ENCODE measurements at places on chromosomes 4 and X.
A peak's percentile ranks its signal among the peaks of the same experiment; 100 is the strongest.

- H3K27ac ChIP-seq = no peak overlapping the region
- H3K4me1 ChIP-seq = no peaks in the 10 kb centered on the region
- DNase-seq = no peak
Observed at GRCh38 chrX:10875995-10876394, 235.1 kb upstream of the HCCS start.

DNA sequence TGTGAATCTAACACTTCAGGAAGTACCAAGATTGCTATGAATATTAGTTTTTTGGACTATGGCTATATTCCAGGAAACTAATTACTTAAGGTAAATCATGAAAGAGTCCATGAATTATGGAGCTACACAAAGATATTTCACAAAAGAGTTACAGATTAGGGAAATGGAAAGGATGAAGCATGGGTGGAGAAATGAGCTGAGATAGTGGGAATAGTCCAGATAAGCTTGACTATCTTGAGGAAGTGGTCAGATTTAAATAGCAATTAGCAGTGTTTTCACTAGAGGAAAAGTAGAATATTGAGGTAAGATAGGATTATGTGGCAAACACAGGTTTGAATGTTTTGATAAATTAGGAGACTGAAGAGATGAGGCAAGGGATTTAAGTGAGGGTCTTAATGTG is 42.1 kb upstream of the C1GALT1C1 start:
- DNase-seq = no peak
- no peak overlapping the region for H3K27ac ChIP-seq
- no peaks in the 10 kb centered on the region for H3K36me3 ChIP-seq
- H3K27me3 ChIP-seq = no peaks in the 10 kb centered on the region

GRCh38 chrX:133922390-133922771 is 63.0 kb downstream of the GPC3 start:
- no peak overlapping the region for H3K4me3 ChIP-seq
- H3K27me3 ChIP-seq = no peaks in the 10 kb centered on the region
- H3K36me3 ChIP-seq = no peaks in the 10 kb centered on the region
- peak overlapping the region; percentile 74 for H3K27ac ChIP-seq
- peaks cover 5% of the 10 kb centered on the region for H3K4me1 ChIP-seq

- H3K27me3 ChIP-seq = no peaks in the 10 kb centered on the region
- H3K27ac ChIP-seq = no peak overlapping the region
- peaks cover 12% of the 10 kb centered on the region for H3K4me1 ChIP-seq
- H3K36me3 ChIP-seq = peaks cover 38% of the 10 kb centered on the region
- H3K4me3 ChIP-seq = no peak overlapping the region
Observed at GRCh38 chrX:118558926-118559325, 63.3 kb downstream of the DOCK11 start.

DNA sequence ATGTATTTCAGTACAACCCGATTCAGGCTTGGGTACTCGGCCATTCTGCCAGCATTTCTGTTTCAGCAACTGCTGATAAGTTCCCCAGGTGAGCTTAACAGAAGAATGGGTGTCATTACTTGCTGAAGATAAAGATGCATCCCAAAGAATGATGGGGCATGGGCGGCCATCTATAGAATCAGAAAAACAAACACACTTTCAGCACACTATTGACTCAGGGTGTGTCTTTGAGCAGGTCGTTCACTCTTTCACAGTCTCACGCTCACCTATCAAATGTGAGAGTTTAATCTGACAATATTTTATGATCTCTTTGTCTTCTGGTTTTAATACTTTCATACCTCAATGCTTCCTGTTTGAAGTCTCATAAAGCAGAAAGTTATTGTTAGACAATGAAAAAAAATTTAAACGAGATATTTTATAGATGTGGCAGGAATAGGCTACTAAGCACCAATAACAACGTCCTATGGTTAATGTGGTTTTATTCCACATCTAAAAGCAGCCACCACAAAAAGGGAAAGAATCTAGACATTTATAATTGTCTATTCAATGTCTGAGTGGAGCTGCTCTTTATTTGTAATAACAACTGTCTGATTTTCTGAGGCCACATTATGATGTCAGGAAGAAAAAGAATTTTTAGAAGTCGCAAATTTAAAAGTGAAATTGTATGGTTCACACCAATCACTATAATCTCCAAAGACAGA is 17.0 kb downstream of the GASK1B start:
- no peaks in the 10 kb centered on the region for H3K4me1 ChIP-seq
- DNase-seq = no peak
- H3K27me3 ChIP-seq = no peaks in the 10 kb centered on the region
- no peaks in the 10 kb centered on the region for H3K36me3 ChIP-seq
- H3K27ac ChIP-seq = no peak overlapping the region

DNA sequence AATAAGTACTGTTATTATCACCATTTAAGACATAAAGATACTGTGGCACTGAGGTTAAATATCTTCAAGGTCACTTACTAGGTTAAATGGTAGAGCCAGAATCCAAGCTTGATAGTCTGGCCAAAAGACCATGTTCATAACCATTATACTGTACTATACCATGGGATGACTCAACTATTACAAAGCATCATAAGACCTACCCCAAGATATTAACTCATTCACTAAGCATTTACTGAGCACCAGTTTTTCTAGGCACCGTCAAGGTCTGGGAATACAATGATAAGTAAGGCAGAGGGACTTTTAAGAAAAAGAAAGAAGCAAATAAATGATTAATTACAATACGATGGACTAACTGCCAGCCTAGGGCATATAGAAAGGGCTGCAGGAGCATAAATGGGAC is 95.5 kb upstream of the KCTD8 start:
- no peak overlapping the region for H3K4me3 ChIP-seq
- H3K27me3 ChIP-seq = no peaks in the 10 kb centered on the region
- no peaks in the 10 kb centered on the region for H3K36me3 ChIP-seq
- H3K4me1 ChIP-seq = no peaks in the 10 kb centered on the region
- no peak overlapping the region for H3K27ac ChIP-seq

GRCh38 chr4:176034499-176034898 is 31.1 kb upstream of the WDR17 start:
- no peaks in the 10 kb centered on the region for H3K36me3 ChIP-seq
- no peak overlapping the region for H3K4me3 ChIP-seq
- no peak for DNase-seq
- no peaks in the 10 kb centered on the region for H3K27me3 ChIP-seq

DNA sequence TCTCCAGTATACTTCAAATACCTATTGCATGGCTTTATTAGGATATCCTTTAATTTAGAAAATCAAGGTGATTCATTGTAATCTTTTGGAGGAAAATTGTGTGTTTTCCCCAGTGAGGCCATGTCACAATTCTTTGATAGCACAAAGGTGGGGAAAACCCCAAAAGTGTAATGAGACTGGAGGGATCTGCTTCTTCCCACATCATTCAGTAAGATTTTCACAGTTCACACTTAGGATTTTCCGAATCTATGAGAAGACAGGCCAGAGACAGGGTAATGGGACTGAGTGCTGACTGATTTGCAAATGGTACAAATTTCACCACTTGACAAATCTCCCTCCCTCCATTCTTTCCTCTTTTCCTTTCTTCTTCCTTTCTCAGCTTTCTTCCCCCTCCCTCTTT is 181.1 kb downstream of the MGST2 start:
- H3K36me3 ChIP-seq = no peaks in the 10 kb centered on the region
- H3K27ac ChIP-seq = no peak overlapping the region
- H3K27me3 ChIP-seq = peaks cover 6% of the 10 kb centered on the region
- no peak for DNase-seq
- H3K4me1 ChIP-seq = no peaks in the 10 kb centered on the region

DNA sequence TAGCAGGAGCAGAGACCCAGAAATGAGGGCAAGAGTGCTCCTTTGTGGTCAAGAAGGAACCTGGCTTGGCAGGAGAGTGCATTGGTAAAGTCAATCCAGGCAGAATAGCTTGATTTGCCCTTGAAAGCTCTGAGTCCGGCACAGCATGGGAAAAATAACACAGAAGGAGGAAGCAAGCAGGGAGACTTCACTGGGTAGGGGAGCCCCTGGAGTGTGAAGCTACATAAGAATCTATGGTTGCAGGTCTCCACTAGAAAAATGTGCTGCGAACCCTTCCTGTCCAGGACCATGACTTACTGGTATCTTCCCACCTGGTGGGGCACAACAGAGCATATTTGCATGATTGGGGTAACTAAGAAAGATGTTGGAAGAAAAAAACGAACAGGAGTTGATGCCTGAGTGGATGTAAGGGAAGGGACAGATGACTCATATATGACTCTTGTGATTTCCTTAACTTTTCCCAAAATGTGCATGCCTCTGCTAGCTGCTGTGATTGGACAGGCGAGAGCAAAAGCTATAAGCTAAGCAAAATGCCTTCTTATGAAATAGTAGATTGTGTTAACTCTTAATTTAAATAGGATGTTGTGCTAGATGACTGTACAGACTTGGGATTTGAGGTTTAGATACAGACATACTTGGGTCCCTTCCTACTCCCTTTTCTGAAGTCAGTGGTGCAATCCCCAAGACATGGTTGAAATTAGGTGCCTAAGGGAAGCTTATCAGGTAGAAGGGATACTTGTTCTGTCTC is 3.3 kb downstream of the IL13RA1 start:
- peaks cover 23% of the 10 kb centered on the region for H3K27me3 ChIP-seq
- no peak overlapping the region for H3K27ac ChIP-seq
- peaks cover 5% of the 10 kb centered on the region for H3K4me1 ChIP-seq
- no peak for DNase-seq
- no peak overlapping the region for H3K4me3 ChIP-seq

DNA sequence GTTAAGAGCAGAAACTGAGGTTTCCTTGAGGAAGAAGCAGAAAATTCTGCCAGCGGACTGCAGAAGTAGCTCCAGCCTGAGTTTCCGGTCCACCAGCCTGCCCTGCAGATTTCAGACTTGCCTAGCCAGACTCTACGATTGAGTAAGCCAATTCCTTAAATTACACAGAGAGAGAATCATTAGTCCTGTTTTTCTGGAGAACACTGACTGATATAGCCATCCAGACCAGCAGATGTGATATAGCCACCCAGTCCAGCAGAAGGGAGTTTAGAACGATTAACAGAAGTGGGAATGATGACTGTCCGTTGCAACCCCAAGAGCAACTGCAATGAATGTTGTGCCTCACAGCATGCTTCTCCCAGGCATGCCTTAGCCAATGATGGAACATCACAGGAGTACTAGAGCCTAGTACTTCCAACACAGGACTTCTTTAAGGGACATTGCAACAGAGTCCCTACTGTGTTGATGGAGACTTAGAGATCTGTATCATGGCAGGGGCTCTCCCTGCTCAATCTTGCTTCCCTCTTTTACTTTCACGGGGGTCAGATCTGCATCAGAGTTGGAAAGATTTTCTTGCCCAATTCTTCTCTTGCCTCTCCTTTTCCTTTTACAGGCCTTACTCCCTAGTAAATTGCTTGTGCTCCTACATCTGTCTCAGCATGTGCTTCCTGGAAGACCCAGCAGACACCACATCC is 264.6 kb upstream of the CLNK start:
- no peak overlapping the region for H3K27ac ChIP-seq
- DNase-seq = no peak
- no peak overlapping the region for H3K4me3 ChIP-seq
- no peaks in the 10 kb centered on the region for H3K27me3 ChIP-seq

DNA sequence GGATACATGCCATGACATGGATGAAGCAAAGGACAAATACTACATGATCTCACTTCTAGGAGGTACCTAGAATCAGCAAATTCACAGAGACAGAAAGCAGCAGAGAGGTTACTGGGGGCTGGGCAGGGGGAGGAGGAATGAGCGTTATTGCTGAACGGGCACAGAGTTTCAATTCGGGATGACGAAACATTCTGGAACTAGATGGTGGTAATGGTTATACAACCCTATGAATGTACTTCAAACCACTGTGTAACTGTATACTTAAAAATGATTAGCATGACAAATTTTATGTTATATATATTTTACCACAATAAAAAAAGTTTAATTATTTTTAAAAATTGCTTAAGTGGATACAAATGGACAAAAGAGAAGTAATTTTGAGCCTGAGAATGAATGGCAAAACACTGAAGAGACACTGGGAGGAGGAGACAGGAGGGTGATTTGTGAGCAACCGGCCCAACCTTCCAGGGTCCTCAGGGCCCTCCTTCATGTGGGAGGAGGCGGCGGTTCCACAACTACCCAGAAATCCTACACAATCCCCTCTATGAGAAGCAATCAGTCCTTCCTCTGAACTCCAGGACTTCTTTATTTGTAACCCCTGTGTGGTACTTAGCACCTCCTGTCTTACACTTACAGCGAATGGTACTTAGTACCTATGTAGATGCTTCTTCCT is 14.1 kb downstream of the ACSL1 start:
- H3K4me3 ChIP-seq = peak overlapping the region; percentile 59
- H3K4me1 ChIP-seq = peaks cover 35% of the 10 kb centered on the region
- DNase-seq = no peak
- no peaks in the 10 kb centered on the region for H3K27me3 ChIP-seq
- peak overlapping the region; percentile 79 for H3K27ac ChIP-seq

DNA sequence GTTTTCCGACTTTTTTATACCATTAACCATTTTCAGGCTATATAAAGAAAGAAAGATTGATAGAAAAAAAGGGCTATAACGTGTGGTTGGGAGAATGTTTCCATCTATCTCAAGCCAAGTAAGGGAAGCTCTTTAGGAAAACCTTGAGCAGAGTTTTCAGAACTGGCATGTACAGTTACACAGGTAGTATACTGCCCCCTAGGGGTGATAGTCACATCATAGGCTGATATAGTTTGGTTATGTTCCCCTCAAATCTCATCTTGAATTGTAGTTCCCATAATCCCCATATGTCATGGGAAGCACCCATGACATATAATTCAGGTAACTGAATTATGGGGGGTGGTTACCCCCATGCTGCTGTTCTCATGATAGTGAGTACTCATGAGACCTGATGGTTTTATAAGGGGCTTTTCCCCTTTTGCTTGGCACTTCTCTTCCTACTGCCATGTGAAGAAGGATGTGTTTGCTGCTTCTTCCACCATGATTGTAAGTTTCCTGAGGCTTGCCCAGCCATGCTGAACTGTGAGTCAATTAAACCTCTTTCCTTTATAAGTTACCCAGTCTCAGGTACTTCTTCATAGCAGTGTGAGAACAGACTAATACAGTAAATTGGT is 186.8 kb downstream of the TMA16 start:
- H3K4me3 ChIP-seq = no peak overlapping the region
- no peaks in the 10 kb centered on the region for H3K4me1 ChIP-seq
- no peaks in the 10 kb centered on the region for H3K36me3 ChIP-seq
- no peak overlapping the region for H3K27ac ChIP-seq
- DNase-seq = peak; percentile 13

DNA sequence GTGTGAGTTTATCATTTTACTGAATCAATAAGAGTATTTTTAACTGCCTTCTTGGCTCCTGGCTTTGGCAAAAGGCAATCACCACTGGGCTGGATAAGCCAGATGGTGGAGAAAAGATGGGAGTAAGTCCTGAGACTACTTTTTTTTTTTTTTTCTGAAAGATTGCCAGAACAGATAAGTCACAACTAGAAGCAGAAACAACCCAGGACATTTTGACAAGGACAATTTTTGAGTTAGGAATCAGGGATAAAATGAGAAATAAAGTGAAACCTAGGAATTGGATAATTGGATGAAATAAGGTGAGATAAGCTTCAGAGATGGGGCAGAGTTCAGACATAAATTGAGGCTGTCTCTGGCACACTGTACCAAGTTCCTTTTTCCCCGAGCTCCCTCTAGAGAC is 471.0 kb downstream of the KLHL13 start:
- H3K27ac ChIP-seq = no peak overlapping the region
- no peaks in the 10 kb centered on the region for H3K4me1 ChIP-seq
- no peaks in the 10 kb centered on the region for H3K36me3 ChIP-seq
- no peak overlapping the region for H3K4me3 ChIP-seq

GRCh38 chr4:99857307-99857706 is 36.9 kb downstream of the LAMTOR3 start:
- peaks cover 5% of the 10 kb centered on the region for H3K4me1 ChIP-seq
- H3K36me3 ChIP-seq = peaks cover 3% of the 10 kb centered on the region
- no peak overlapping the region for H3K27ac ChIP-seq
- DNase-seq = no peak
- no peaks in the 10 kb centered on the region for H3K27me3 ChIP-seq

All from effector memory CD8-positive, alpha-beta T cell (primary cell).